KG1 (cell line): ENCODE measurements at places on chromosomes 13 and 19.

DNA sequence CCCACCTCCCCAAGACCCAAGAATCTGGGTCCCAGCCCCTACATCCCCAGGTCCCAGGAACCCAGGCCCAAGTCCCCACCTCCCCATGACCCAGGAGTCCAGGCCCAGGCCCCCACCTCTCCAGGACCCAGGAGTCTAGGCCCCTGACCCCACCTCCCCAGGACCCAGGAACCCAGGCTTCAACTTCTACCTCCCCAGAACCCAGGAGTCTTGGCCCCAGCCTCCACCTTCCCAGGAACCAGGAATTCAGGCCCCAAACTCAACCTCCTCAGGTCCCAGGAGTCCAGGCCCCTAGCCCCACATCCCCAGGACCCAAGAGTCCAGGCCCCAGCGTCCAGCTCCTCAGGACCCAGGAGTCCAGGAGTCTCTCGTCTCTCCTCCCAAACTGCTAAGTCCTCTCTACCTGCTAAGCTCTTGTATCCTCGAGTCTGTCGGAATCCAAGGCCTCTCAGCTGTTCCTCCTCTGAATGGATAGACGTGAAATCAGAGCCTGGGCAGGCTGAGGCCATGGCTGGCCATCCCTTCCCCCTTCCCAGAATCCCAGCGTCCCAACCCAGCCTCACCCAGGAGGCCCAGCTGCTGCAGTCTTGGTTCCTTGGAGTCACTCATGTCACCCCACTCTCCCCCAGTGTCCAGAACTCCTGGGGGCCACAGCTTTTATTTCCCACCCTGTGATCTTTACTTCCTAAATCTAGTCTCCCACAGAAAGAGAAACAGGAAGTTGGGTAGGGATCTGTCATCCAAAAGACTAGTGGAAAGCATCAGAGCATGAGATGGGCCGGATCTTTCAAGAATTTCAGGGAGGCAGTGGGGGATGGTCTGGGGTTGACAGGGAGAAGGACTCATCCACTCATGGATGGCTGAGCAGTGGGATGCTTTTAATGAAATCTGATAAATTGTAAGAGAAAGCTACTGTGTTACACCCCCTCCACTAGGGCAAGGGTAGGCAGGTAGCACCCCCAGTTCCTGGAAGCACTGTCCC is at the start of gene CD209:
CD209 (minus strand) TSS at position 632 of the 982 bp plus-strand sequence; CDS start at position 609, 23 bp downstream.
- no peak for DNase-seq

DNA sequence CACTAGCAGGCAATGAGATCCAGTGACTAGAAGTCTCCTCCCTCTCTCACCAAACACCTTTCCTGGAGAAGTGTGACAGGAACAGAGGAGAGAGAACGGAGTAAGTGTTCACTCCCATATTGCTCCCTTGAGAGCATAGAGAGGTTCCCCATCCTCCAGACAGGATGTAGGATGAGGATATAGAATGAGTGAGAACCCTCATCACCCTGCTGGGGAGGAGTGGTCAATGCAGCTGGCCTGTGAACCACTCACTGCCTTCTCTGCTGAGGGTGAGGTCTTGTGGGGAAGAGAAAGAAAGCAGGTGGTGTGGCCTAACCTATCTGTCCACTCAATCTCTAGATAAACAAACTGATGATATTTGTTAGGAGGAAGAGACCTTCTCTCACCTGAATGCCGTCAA is 386.6 kb downstream of the PCDH20 start:
- DNase-seq: no peak

GRCh38 chr13:93216122-93216521 is 10.5 kb upstream of the GPC6 start:
- DNase-seq: no peak

DNA sequence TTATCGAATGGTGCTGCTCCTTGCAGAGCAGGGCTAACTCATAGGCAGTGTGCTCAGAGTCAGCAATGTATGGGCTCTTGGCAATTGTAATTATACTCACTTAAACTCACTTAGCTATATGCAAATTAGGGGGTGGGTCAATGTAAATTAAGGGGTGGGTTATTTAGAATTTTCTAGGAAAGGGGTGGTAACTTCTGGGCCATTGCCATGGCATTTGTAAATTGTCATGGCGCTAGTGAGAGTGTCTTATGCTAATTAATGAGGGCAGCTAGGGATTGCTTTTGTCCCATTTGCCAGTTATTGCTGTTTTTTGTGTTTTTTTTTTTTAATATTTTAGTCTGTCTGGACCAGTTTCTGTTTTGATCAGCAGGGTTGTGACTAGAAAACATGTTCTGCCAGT is 68.4 kb downstream of the DIAPH3 start:
- DNase-seq: no peak

DNA sequence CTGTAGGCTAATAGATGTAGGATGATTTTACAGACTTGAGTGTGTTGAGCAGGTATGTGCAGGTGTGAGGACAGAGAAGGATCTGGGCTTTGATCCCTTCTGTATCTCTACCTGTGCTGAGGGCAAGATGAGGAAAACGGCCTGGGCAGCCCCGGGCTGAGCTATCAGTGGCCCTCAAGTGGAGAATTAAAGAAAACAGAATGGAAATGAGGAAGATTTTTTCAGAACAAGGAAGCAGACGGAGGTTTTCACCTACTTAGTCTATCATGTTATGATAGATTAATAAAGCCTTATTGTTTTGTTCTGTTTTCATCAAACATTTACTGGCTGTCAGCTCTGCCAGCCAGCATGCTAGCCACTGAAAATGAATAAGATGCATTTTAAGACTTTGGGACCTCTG is 22.3 kb upstream of the FOXO1 start:
- DNase-seq: no peak

DNA sequence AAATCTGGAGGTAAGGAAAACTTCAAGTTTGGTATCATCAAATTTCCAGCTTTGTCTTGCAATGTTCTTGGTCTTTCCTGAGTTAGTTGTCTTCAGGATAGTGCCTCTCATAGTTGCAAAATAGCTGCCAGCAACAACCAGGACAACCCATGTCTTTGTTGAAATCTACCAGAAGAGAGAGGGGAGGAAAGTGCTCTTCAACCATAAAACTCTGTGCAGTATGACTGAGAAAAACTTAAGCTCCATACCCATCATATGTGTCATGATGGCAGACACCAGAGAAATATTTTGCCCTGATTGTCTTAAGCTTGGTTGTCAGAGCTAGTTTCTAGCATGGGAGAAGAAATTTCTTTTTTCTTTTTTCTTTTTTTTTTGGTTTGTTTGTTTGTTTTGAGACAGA is 103.3 kb downstream of the SPRY2 start:
- DNase-seq: no peak

DNA sequence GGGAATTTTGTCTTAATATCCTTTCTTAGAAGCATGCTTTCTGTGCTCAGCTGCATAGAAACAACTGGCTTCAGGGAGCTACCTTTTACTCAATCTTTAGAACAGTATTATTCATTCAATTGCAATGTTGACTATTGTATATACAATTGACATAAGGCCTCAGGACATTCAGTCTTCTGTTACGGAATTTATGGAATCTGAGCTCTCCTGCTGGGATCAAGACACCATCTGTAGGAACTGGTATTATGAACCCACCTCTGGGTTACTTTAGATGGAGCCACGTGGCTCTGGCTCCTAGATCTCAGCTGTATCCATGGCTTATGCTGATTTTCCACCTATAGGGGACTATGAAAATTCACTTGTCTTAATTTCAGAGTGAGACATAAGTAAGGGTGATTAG is 716.2 kb upstream of the GPC6 start:
- no peak for DNase-seq

GRCh38 chr19:28656644-28657043 is 556.3 kb downstream of the UQCRFS1 start:
- no peak for DNase-seq

DNA sequence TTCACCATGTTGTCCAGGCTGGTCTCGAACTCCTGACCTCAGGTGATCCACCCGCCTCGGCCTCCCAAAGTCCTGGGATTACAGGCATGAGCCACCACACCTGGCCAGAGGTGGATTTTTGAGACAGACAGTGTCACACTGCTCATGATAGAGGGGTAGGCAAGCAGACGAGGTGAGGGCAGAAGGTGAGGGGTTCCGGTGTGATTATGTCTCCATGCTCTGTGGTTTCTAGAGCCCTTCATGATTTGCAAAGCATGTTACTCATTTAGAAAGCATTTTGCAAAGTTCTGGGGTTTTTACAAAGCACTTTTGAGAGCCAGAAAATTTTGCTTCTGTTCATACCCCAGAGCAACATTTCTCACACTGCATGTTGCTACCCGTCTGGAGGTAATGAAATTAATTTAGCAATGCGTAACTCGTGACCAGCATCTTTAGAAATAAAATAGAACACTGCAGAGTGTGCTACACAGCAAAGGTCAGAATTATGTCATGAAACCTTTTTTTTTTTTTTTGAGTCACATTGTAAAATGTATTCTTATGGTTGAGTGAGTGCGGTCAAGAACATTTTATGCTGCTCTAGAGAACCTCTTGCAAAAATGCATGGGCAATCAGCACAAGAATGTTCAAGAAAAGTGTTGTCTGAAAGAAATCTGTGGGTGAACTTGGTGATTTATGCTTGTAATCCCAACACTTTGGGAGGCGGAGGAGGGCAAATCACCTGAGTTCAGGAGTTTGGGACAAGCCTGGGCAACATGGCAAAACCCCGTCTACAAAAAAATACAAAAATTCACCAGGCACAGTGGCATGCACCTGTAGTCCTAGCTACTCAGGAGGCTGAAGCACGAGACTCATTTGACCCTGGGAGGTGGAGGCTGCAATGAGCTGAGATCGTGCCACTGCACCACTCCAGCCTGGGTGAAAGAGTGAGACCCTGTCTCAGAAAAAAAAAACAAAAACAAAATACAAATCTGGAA is 58.0 kb downstream of the MAP4K1 start:
- no peak for DNase-seq

GRCh38 chr13:70816853-70817252 is 708.6 kb upstream of the KLHL1 start:
- no peak for DNase-seq

DNA sequence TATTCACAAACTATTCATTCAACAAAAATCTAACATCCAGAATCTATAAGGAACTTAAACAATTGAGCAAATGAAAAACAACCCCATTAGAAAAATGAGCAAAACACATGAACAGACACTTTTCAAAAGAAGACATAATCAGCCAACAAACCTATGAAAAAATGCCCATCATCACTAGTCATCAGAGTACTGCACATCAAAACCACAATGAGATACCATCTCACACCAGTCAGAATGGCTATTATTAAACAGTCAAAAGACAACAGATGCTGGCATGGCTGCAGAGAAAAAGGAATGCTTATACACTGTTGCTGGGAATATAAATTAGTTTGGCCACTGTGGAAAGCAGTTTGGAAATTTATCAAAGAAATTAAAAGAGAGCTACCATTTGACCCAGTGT is 487.6 kb downstream of the GPC6 start:
- DNase-seq: no peak

DNA sequence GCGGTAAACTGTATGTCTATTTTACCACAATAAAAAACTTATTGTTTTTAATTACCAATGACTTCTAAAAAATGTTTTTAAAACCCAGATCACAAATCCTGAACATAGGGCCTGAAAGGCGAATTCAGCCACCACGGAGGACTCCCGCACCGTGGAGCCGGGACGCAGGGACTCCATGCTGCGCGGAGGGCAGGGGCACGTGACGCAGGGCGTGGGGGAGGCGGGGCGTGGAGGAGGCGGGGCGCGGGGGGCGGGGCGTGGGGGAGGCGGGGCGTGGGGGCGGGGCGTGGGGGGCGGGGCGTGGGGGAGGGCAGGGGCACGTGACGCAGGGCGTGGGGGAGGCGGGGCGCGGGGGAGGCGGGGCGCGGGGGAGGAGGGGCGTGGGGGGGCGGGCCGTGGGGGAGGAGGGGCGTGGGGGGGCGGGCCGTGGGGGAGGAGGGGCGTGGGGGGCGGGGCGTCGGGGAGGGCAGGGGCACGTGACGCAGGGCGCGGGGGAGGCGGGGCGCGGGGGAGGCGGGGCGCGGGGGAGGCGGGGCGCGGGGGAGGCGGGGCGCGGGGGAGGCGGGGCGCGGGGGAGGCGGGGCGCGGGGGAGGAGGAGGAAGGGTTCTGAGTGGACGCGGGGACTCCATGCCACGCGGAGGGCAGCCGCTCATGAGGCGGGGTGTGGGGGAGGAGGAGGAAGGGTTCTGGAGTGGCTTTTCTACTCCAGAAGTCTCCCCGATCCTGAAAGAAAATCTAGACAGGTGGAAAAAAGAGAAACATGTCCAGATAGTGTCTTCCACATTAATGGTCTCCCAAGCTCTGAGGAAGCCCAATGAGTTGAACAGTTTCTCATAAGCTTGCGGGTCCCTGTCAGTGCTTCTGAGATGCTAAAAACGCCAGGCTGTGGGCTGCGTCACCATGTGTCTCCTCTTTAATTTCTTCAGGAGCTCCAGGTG is 4.4 kb upstream of the PROZ start:
- DNase-seq: no peak

GRCh38 chr19:42455086-42455485 is 12.3 kb upstream of the CXCL17 start:
- DNase-seq: no peak

DNA sequence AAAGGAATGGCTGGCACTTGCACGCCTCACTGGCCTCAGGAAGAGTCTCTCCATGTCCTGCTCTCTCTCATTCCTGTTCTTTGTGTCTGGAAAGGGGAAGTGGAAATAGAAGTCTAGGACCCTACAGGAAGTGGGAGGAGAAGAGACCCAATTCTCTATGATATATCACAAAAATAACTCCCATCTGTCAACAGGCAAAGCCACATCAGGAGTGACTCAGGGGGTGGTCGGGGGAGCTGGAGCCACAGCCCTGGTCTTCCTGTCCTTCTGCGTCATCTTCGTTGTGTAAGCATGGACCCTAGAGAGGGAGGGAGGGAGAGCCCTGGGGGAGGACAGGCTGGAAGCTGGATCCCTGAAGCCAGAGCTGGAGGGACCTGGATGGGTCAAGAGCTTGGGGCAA is 3.0 kb downstream of the SIGLEC9 start:
- DNase-seq: no peak

GRCh38 chr19:8826371-8826770 is 5.7 kb downstream of the ZNF558 start:
- DNase-seq: no peak

- no peak for DNase-seq
Measured at GRCh38 chr19:18969931-18970659, 29.1 kb upstream of the HOMER3 start.

DNA sequence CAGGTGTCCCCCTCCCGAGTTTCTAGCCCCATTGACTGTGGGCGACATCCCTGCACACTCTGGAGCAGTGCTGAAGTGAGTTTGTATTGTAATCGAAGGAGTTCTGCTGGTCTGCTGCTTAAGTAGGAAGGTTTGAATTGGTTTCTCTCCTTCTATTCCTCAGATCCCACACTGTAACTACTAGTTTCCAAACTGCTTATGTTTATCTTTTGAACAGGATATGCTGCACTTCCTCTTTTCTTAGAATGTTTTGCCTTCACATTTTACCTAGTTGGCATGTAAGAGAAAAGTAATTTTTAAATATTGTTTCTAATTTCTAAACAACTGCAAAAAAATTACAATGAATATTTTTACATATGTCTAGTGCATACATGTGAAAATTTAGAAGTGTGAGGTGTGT is 511.8 kb downstream of the KLF12 start:
- no peak for DNase-seq

- no peak for DNase-seq
Measured at GRCh38 chr19:1483131-1483978, 4.3 kb upstream of the C19orf25 start.

- no peak for DNase-seq
Measured at GRCh38 chr19:16335226-16335625, 10.6 kb downstream of the KLF2 start.

- no peak for DNase-seq
Measured at GRCh38 chr13:99391781-99392469, 84.7 kb upstream of the GPR183 start.

GRCh38 chr19:55451163-55451964 is 8.3 kb upstream of the SHISA7 start:
- no peak for DNase-seq

- DNase-seq: no peak
Measured at GRCh38 chr13:48761256-48761655, 107.5 kb downstream of the CYSLTR2 start.

GRCh38 chr19:21568816-21569493 is 63.6 kb downstream of the ZNF429 start:
- DNase-seq: no peak
